ENCODE measurements at places on chromosomes 16 and 17.
A peak's percentile ranks its signal among the peaks of the same experiment; 100 is the strongest.

DNA sequence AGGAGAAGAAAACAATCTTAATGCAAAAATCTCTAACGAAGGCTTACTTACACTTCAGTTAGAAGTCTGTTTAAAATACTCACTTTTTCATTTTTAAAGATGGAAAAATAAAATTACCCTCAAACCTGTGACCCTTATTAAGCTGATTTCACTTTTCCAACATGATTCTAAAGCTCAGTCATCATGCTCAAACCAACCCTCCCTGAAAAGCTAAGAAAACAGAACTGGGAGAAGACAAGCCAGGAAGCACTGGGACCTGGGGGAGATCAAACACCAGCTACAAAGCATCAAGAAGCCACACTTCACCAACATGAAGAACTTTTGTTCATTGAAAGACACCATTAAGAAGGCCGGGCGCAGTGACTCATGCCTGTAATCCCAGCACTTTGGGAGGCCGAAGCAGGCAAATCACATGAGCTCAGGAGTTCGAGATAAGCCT is 88.8 kb downstream of the LITAF start:
- DNase-seq: no peak

- DNase-seq: peak; percentile 39
Observed at GRCh38 chr17:41965694-41966462, 717 bp upstream of the CNP start.

GRCh38 chr17:73358668-73359067 is 46.9 kb upstream of the CDC42EP4 start:
- DNase-seq: no peak

DNA sequence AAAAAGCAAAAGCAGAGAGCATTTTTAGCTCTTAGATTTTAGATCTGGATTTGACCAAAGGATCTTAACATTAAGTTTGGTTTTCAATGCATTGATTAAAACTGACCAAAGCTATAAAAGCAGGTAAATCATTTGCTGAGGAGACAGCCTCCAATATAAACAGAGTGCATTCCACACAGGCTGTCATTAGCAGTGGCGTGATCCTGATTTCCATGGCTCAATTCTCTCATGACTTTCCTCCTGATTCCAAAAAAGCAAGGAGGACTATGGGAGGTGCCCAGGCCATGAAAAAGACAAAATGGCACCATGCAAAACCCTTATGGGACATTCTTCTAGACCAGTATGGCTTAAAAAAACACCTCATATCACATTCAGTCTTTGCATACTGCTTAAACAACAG is 53.5 kb downstream of the PARN start:
- no peak for DNase-seq

GRCh38 chr16:427250-427649 is 1.8 kb downstream of the RAB11FIP3 start:
- DNase-seq: no peak

DNA sequence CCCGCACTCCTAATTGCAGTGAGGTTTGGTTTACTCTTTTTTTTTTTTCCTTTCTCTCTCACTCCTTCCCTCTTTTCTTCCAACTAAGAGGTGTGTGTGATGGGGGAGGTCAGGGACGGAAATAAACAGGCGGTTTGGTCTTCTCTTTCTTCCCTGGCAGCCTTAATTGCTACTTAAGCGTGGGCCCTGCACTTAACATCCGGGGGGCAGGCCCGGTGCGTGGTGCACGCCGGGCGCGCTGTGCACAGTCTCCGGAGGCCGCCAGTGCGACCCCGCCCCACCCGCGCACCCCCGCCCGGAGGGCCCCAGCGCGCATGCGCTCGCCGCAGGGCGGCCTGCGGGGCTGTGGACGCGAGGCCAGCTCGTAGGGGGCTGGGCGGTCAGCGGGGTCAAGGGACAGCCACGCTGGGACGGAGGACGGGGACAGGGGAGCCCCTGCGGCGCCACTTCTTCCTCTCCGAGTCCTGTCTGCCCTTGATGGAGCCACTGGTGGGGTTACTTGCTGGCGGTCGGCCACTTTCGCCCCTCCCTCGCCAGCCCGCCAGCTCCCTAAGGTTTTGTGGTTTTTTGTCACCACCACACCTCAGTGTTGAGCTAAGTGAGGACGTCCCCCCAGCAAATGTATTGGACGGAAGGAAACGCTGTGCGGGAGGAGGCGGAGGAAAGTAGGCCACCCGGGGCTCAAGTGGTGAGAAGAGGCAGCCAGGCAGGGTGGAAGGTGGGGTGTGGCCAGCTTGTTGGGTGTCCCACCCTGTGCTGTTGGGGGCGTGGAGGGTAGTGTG is 120.9 kb downstream of the MRM1 start:
- DNase-seq: no peak

- DNase-seq: no peak
Observed at GRCh38 chr16:50611332-50611934, 63.2 kb downstream of the NKD1 start.

DNA sequence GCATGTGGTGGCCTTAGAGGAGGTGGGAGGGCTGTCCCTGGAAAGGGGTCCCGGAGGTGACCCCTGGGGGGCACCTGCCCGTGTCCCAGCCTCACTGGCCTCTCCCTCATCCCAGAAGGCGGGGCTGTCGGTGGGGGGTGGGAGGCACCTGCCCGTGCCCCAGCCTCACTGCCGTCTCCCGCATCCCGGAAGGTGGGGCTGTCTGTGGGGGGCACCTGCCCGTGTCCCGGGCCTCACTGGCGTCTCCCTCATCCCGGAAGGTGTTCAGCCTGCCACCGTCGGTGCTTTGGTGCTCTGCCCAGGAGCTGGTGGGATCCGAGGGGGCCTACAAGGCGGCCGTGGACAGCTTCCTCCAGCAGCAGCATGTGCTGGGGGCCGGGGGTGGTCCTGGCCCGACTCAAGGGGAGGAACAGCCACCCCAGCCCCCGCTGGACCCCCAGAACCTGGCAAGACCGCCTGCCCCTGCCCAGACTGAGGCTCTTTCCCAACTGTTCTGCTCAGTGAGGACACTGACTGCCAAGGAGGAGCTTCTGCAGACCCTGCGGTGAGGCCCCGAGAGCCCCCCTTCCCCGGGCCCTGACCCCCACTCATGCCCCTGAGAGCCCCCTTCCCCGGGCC is 6.2 kb downstream of the CTU2 start:
- no peak for DNase-seq

DNA sequence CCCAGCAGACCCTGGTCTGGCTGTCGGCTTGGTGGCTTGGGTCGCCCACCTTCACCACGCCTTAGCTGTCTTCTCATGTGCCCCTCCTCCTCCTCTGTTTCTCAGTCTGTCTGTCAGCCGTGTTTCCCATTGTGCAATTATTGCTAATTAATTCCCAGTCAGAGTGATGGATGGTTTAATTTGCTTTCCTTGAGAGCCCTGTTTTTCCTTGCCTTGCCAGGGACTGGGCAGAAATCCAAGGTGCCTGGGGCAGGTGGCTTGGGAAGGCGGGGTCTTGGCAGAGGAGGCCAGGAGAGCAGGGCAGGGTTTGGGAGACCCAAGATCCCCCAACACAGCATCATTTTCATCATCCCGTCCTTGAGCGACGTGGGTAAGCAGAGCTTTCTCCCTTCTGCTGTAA is 21.3 kb downstream of the NECAB2 start:
- DNase-seq: no peak

GRCh38 chr16:47734081-47734857 is 273.1 kb downstream of the PHKB start:
- DNase-seq: no peak

DNA sequence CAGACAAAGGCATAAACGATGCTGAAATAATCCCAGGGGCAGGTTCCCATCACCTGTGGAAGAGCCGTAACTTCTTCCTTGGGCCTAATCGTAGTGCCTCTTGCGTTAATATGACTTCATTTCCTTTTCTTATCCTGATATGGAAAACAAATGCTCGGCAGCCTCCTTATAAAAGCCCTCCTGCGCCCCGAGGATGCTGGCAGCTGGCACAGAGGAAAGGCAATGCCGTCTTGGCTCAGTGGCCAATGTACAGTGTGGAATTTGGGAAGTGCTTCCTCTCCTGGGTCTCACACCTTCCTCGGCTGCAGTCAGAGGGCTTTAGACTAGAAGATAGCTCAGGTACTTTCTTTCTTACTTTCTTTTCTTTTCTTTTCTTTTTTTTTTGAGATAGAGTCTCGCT is 3.4 kb downstream of the SCN4A start:
- DNase-seq: no peak

GRCh38 chr16:61901689-61902088 is 134.5 kb downstream of the CDH8 start:
- DNase-seq: no peak

DNA sequence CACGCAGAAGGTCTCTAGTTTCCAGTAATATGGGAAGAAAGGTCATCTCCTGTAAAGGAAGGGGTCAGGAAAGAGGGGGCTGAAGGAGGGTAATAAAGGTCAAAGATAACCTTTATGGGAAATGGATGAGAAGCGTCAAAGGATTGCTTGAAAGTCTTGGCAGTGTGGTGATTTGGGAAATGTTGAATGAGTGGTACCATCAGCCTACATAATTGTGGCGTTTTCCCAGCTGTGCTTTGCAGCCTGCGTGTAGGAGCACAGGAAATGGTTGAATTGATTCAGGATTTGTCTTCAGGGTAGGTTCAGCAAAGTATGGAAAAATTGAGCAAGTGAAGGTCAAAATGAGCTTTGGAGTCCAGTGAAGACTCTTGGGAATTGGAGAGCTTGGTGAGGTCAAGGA is 115.8 kb upstream of the NOL11 start:
- DNase-seq: no peak

DNA sequence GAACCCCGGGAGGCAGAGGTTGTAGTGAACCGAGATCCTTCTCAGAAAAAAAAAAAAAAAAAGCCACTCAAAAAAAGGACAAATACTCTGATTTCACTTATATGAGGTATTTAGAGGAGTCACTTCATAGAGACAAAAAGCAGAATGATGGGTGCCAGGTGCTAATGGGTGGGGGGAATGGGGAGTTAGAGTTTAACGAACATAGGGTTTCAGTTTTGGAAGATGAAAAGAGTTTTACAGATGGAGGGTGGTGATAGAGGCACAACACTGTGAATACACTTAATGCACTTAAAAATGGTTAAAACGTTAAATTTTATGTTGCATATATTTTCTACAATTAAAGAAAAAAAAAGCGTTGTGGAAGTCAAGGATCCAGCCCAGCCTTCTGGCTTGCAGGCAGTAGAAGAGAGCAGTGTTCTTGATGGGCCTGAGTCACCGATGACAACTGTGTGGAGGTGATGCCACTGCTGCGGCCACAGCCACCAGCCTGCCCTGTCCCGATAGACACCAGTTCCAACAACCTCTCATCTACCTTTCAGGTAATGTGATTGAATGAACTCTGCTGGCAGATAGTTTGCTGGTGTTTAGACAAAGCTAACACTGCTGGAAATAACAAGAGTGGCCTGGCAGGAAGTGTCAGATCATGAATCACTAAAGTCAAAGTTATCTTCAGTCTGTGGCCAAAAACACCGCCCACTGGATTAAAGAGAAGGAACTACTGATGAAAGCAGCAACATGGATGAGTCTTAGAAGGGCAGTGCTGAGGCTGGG is 49.9 kb upstream of the COX10 start:
- no peak for DNase-seq

DNA sequence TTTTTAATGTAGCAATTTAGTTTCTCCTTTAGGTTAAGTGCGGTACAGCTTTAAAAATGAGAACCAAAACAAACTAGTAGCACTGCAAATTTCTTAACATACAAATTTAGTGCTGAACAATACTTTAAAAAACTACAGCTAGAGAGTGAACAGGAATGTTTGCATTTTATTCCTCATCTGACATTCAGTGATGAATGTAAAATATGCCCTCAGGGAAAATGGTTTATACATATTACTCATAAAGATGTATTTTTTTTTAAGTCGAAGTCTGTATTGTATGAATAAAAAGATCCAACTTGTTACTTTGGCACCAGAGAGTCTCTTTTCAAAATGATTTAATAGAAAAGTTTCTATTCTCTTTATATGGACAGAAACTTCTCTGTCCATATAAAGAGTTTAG is 96.8 kb downstream of the BRIP1 start:
- no peak for DNase-seq

GRCh38 chr16:61829631-61830030 is 206.6 kb downstream of the CDH8 start:
- DNase-seq: no peak

DNA sequence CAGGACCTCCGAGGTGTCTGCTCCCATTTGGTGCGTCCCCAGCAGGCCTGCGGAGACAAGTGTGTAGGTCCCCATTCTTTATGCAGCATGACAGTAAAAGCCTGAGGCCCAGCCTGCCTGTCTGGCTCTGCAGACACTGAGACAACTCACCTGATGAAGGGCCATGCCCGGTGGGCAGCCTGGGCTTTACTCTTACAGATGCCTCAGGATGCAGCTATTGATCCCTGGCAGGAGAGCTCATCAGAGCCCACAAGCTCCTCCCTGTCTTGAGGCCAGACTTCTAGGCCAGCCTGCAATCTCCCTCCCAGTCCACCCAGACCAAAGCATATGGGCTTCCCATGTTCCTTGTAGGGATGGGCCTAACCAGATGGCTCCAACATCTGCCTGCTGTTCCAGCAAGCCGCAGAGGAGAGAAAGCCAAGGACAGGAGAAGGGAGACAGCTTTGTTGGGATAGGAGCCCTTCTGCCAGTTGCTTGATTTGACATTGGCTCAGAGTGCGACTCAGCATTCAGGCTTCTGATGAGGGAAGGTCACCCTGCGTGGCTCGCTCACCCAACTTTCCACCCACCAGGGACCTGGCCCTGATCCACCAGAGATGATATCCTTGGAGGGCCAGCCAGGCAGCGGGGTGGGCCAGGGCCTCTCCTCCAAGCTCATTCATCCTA is 87.5 kb downstream of the SOCS1 start:
- DNase-seq: no peak

GRCh38 chr17:69492410-69493071 is 78.0 kb downstream of the MAP2K6 start:
- DNase-seq: no peak

DNA sequence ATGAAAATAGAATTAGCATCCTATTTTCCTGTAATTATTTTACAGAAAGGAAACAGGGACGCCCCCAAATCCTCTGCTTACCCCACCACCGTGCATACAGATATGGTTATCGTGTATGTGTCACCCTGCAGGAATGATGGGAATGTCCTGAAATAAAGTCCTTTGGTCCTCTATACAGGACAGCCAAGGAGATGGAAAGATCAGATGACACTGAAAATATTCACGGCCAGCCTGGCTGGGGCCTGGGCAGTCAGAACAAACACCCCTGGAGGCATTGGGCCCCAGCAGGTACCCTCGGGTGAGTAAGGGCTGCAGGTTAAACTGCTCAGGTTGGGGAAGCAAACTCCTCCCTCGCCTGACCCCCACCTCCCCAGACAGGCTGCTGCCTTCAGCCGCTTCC is 368.0 kb downstream of the FOXL1 start:
- no peak for DNase-seq

GRCh38 chr16:68402748-68403040 is 45.6 kb downstream of the SMPD3 start:
- DNase-seq: no peak

- no peak for DNase-seq
Observed at GRCh38 chr17:21036361-21036881, 6.4 kb downstream of the USP22 start.

DNA sequence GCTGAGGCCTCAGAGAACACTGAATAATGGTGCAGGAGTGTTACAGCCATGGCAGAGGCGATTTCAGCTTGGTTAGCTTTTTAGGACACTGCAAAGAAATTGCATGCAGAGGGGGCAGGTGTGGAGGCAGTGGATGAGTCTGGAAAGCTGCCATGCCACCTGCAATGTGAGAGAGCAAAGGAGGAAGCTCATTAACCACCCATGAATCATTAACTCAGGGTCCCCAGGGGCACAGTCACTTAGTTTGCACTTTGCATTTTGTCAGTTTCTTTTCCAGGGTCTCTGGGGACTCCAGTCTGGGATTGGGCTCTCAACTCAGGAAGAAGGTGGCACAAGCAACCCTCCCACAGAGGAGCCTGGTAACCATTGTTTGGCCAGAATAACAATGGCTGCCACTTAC is 132.9 kb downstream of the USP31 start:
- no peak for DNase-seq

- DNase-seq: no peak
Observed at GRCh38 chr16:30365200-30365599, 5.1 kb downstream of the TBC1D10B start.
